AML-193 (cell line): ENCODE measurements at places on chromosomes 2 and 18.
A peak's percentile ranks its signal among the peaks of the same experiment; 100 is the strongest.

- no peak for DNase-seq
Measured at GRCh38 chr2:131143803-131144202, 38.7 kb downstream of the PLEKHB2 start.

DNA sequence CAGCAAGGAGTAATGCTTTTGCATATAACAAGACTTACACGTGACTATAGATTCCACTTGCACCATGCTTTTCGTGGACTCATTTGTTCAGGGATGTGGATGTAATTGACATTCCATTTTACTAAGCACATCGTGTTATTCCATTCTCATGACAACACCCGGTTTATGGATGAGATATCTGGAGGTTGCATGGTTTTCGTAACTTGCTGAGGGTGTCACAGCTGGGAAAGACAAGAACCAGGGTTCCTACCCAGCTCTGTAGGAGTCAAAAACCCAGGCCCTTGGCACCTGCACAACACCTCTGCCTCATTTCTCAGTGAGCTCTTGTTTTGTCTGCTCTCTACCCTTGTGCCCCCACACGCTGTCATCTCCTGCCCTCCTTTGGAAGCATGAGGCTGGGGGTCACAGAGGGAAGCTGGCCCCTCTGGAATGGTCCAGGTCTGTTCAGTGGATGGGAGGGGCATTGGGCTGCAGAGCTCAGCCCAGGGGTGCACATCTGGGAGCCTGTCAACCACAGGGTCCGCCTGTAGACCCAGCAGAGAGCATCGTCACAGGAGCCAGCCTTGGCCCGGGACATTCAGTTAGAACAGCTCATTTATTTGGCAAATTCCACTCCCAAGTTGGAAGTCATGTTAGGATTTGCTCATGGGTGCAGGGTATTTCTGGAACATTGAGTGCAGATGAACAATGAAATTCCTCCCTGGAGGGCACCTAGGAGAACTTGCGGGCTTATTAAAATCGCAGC lies 120.1 kb upstream of the TWIST2 start:
- no peak for DNase-seq

GRCh38 chr2:183490914-183491313 lies 366.7 kb downstream of the NUP35 start:
- no peak for DNase-seq

GRCh38 chr2:54122939-54123338 lies 7.5 kb downstream of the ACYP2 start:
- DNase-seq: no peak

- DNase-seq: no peak
Measured at GRCh38 chr2:144448389-144449027, 71.4 kb downstream of the ZEB2 start.

GRCh38 chr2:234481301-234481700 lies 15.6 kb downstream of the ARL4C start:
- DNase-seq: no peak

- DNase-seq: no peak
Measured at GRCh38 chr2:82282111-82282882, 1977.7 kb upstream of the LRRTM1 start.

DNA sequence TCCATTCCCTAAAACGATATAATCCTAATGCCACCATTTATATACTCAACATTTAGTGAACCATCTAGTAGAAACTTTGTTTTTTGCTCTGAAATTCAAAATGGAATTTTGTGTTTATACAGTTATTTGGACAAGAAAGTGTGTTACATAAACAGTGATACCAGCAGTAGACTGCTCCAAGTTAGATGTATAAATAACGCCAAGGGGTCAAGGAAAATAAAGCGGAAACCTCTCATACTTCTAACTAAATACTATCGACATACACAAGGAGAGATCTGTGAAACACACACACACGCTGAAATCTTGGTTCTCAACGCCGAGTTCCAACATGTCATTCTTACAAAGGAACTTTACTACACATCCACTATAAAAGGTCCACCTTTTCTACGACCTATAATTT lies 1.2 kb downstream of the TXNL1 start:
- DNase-seq: no peak

GRCh38 chr2:16774091-16774490 lies 108.5 kb upstream of the CYRIA start:
- no peak for DNase-seq

- no peak for DNase-seq
Measured at GRCh38 chr2:132252191-132252893, 90.6 kb upstream of the ANKRD30BL start.

- DNase-seq: peak; percentile 18
Measured at GRCh38 chr2:75098856-75099255, 100.5 kb downstream of the TACR1 start.

GRCh38 chr2:167510071-167510759 lies 621.9 kb downstream of the XIRP2 start:
- no peak for DNase-seq

DNA sequence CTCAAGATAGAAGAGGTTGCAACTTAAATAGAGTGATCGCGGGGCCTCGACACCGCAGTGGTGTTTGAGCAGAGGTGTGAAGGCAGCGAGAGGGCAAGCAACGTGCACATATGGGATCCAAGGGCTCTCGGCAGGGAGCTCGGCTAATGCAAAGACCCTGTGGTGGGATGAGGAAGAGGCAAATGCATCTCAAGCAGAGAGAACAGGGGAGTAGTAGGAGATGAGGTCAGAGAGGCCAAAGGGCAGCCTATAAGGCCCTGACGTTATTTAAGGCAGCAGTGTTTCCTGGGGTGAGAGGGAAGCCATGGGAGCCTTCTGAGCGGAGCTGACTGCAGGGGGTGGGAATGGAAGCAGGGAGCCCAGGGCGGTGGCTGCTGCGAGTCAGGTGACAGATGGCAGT lies 74.5 kb downstream of the MRPS9 start:
- no peak for DNase-seq

DNA sequence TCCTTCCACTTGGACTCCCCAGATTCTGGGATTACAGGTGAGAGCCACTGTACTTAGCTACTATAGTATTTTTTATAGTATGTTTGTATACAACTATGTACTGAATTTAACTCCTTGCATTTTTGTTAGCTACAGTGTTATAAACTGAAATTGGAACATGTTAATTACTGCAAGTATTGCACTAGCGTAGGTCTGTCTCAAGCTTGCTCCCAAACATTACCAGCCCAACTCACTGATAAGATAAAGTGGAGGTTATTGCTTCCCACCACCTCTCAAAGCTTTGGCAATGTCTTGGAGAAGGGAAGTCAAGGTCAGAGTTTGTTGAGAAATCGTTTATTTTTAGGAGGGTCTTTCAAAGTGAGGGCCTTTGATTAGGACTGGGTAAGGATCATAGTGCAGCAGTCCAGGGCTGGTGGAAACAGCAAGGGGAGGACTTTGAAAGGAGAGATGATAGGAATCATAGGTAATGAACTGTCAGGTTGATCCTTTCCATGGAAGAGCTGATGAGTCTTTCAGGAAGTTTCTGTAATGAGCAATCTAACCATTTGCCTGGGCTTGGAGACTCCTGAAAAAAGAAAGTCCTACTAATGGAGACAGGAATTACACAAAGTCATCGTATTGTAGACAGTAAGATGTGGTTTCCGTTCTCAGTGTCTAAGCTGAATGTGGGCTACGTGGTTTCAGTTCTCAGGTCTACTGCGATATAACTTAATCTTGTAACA lies 257.1 kb downstream of the MYO3B start:
- no peak for DNase-seq

DNA sequence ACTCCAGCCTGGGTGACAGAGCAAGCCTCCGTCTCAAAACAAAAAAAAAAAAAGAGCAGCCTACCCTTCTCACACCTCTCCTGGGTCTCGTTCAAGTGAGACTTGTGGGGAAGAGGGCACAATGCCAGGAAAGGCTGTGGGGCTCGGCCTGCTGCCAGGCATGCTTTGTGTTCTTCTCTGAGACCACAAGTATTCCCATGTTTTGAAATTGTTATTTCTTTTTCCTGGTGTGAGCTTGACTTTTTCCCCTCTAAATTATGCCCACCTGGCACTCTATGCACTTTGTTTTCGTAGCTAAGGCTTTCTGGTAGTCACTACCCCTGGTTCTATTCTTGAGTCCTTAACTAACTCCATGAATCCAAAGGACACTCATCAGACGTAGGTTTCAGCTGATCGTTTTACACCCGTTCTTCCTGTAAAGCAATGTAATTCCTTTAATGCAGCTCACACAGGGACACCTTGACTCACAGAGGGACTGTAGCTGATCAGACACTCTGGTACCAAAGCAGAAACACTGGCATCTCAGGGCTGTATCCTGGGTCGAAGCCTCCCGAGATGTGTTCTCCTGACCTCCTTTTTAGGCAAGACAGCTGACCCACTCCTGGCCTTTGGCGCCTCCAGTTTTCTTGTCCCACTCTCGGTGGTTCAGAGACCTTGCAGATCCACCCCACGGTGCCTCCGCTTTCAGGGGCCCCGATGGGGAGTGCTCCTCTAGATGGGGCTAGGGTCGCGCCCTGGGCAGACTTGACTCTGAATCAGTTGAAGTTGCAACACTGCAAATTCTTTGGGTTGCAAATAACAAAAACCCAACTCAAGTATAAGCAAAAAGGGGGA lies 193.3 kb upstream of the AGAP1 start:
- DNase-seq: no peak

- DNase-seq: no peak
Measured at GRCh38 chr2:46952171-46952570, 36.6 kb upstream of the MCFD2 start.

- no peak for DNase-seq
Measured at GRCh38 chr18:35371412-35372195, 5.5 kb downstream of the ZNF396 start.

- no peak for DNase-seq
Measured at GRCh38 chr18:32010124-32010721, 8.4 kb upstream of the RNF125 start.

GRCh38 chr2:156125018-156125417 lies 207.5 kb downstream of the NR4A2 start:
- DNase-seq: no peak

GRCh38 chr2:223884399-223884798 lies 47.0 kb upstream of the AP1S3 start:
- DNase-seq: no peak

DNA sequence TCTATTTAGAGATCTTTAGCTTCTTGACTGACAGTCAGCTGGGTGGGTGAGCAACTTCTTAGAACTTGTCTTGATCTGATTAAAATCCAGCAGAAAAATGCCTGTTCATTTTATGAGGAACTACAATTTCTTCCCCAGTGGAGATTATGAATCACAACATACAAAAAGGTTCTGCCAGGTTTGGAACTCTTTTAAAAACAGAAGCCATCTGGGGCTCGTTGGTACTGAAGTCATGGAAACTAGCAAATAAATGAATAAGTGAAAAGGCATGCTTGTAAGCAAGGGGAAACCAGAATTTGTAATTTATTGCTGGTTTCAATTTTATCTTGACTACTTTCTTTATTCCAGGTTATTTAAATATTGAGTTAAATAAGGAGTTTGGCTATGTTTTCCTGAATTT lies 767.4 kb downstream of the MBD2 start:
- no peak for DNase-seq

DNA sequence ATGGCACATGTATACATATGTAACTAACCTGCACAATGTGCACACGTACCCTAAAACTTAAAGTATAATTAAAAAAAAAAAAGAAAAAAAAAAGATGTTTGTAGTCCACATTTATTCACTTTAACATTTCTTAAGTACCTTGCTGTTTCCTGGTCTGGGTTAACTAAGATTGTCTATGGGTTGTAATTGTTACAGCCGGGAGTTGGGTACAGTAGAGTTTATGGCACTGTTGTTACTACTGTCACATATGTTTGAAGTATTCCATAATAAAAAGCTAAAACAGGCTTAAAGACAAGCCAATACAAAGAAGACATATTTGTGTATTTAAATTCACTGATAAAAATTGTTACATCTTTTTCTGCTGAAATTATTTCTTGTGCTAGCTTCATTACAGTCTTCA lies 36.2 kb downstream of the GCC2 start:
- no peak for DNase-seq

- no peak for DNase-seq
Measured at GRCh38 chr2:147594038-147594437, 250.8 kb upstream of the ACVR2A start.

DNA sequence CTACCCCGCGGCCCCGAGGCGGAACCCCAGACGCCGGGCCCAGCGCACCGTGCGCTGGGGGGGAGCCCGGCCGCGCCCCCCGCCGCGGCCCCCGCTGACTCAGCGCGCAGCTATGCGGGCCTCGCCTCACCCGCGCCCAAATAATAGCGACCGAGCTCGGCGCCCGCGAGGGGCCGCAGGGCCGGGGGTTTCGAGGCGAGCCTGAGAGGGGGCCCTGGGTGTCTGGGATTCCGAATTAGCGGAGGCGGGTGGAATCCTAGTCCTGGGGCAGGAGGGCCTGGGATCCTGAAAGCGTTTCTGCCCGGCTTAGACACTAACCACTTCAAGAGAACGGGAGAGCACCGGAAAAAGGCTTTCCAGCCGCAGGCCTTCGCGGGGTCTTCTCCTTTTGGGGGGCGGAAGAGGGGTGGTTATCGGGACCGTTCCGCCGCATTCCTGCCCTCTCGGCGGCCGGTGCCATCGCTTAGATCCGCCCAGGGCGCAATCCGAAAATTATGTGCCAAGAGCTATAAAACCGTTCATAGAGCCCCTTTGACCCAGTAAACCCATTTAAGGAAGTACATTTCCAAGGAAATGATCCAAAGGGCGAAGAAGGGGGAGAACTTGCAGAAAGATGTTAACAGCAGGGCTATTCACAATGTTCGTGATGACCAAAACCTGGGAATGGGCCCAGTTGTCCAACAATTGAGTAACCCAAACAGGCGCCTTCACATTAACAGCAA lies 681 bp upstream of the ROCK2 start:
- DNase-seq: peak; percentile 26

DNA sequence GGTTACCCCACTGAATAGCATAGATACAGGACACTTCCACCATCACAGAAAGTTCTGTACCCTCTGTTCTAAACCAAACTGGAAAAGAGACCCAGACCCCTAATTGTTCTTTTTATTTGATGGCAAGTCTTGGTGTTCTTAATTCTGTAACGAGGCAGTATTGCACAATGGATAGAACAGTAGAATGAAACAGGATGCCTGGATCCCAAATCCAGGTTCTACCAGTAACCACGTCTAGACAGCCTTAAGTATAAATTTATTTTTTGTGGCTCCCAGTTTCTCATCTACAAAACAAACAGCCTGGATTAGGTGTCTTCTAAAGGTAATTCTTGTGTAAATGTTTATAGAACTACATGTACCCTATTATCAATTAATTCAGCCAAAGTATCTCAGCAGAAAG lies 23.7 kb downstream of the SMC6 start:
- DNase-seq: no peak

GRCh38 chr2:30622452-30622851 lies 175.4 kb downstream of the LCLAT1 start:
- DNase-seq: no peak

DNA sequence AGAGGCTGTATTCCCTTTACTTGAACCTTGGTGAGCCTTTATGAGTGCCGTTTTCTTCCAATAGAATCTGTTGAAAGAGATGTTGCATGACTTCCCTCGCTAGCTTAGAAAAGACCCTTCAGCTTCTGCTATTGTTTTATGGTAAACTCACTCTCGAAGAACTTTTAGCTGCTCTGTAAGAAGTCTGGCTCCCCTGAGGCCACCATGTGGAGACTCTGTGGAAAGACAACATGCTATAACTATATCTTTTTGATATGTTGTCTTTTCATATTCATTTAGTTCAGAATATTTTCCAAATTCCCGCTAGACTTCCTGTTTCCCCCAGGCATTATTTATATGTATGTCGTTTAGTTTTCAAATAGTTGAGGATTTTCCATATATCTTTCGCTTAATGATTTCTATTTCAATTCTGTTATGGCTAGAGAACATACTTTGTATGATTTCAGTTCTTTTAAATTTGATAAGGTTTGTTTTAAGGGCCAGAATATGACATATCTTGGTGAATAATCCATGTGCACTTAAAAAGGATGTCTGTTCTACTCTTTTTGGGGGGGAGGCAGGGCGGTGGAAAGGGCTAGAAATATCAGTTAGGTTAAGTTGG lies 64.1 kb downstream of the PTPN4 start:
- peak; percentile 65 for DNase-seq

- no peak for DNase-seq
Measured at GRCh38 chr2:231634951-231635875, 42.5 kb downstream of the TEX44 start.
